Tongue (tissue), 3 donors: ENCODE measurements at places on chromosomes 16 and 17. TPM values are rescaled to one million over a fixed set of nuclear protein-coding genes. Genes with fewer than 3 reads are reported as not detected.

CDH1 gene
- total RNA-seq: 34.3 TPM

KRT28 gene
- total RNA-seq: not detected

TRPV3 gene
- 1.8 TPM for total RNA-seq

TMEM88 gene
- 4.5 TPM for total RNA-seq

HOXB5 gene
- total RNA-seq: not detected

RAB26 gene
- total RNA-seq: not detected

CAVIN1 gene
- 336 TPM for total RNA-seq

BCL7C gene
- 24.2 TPM for total RNA-seq

LAT gene
- 1.7 TPM for total RNA-seq

EME1 gene
- 4.3 TPM for total RNA-seq

MT1G gene
- total RNA-seq: not detected

TUFM gene
- total RNA-seq: 82.1 TPM

CIITA gene
- total RNA-seq: 7.2 TPM

CD19 gene
- not detected for total RNA-seq

NEUROD2 gene
- total RNA-seq: not detected

KRT12 gene
- not detected for total RNA-seq

MYL4 gene
- 905 TPM for total RNA-seq

TEX19 gene
- total RNA-seq: not detected

NT5M gene
- 3.5 TPM for total RNA-seq

ITGAD gene
- total RNA-seq: not detected

SLFN13 gene
- total RNA-seq: 6.2 TPM
